ENCODE measurements at places on chromosomes 7 and 10.

DNA sequence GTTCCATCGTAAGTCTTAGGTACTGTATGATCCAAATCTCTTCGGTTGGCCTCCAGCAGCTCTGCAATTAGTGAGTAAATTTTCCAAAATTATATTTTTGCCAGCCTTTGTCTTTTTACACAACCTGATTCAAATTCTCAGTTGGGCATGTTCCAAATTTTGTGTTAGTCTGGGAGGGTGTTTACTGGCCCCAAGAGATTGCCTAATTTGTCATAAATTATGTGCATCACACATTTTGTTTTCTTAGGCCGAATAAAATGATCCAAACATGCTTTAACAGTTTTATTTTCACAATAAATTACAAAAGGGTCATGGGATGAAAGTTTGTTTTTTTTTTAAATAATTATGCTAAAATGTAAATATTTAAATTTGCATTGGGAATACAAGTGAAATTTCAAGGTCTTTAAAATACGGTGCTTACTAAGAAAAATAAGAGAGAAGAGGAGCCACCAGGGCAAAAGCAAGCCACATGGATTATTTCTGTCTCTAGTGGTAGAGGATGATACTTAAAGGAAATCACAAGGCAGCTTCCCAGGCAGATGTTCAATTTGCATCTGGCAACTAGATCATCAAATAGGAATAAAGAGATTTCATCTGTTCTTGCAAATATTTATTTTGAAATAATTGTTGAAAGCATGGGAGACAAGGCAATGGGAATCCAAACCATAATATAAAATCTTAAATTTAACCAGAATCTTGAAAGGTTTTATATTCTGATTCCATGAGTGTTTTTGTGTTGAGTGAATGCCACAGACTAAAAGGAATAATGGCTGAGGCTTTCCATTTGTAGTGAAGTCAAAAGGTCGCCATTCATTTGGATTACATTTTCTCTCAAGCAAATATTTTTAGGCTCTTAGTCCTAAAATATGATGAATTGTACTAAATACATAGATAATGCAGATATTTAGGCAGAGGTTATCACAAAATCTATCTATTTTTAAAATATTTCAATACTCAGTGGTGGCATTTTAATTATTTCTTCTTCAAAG, 111.1 kb downstream of the MDFIC start:
- no peak for DNase-seq

DNA sequence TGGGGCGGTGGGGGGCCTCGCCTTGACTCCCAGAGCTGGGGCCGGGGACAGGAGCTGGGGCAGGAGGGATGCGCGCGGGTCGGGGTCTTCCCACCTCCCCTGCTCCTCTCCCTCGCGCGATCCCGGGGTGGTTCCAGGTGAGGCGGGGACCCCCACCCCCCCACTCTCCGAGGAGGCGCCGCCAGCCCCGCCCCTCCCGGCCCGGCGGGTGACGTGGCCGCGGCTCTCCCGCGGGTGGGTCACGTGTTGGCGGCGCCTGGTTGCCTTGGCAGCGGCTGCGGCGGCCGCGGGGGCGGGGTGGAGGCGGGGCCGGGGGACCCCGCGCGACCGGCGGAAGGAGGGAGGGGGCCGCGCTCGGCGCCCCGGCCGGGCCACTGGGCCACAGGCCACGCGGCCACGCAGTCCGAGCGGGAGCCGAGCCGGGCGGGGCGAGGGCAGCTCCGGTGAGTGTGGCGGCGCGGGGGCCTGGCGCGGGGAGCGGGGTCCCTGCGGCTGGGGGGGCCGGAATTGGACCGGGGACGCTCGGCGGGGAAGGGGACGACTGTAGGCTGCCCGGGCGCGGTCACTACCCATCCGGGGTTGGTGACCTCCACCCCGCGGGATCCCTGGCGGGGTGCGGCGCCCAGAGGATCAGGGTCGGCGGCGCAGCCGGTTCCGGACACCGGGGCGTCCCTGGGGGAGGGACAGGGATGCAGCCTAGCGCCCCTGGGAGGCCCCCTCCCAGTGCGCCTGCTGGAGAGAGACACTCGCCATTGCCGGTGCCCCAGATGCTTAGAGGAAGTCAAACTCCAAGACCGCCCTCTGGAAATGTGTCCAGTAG, at the start of gene ORAI2:
TSS of gene ORAI2 (plus strand) at position 357 of the 820 bp plus-strand sequence. CDS start 5,382 bp downstream, outside the sequence.
- peak; percentile 31 for DNase-seq

- DNase-seq = no peak
Observed at GRCh38 chr10:78727728-78728127, 341.0 kb upstream of the ZMIZ1 start.

DNA sequence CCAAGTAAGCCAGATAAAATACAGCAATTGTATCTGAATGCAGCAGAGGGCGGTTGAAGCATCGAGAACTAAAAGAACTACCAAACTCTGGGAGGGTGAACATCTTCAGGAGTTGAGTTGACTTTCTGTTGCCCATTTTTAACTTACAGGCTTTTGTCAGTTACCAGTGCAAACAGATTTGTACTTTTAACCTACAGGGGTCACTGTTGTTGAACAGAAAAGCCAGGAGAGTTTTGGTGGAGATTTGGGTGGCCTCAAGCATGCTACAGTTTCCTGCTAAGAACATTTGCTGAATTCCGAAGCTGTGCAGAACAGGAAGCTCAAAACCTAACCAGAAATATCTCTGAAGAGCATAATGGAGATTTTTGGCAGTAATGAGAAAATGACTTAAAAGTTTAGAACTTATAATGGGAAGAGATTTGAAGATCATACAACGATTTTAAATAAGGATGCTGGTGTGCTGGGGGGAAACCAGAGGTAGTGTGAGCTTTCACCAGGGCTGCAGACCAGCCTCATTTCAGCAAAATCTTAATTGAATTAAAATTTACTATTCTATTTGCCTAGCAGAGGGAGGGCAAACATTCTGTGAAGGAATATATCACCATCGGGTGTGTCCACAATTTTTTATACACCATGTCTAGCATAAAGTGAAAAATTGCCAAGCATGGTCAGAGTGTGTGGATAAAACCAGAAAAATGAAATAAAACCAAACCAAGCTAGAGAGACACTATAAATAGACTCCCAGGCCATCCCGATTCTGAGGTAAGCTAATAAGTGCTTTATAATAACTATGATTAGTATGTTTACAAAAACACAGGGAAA, 208.6 kb upstream of the CCDC6 start:
- DNase-seq = no peak

DNA sequence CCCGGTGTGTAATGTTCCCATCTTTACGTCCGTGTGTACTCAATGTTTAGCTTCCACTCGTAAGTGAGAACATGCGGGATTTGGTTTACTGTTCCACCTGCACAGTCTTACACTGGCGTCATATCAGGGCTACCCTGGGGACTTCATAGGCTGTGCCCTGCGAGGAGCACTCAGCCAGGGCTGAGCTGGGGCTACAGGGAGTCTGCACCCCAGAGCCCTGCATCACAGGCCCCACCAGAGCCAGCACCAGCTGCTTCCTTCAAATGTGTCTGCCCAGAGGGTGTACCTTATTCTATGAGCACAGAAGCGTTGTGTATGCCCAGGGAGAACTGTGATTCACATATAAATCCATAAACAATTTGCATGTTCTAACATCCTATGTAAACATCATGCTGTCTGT, 277.1 kb downstream of the TCERG1L start:
- DNase-seq = no peak

GRCh38 chr10:63595072-63595471, 73.9 kb downstream of the REEP3 start:
- DNase-seq = no peak

GRCh38 chr7:107661081-107661864, 645 bp downstream of the SLC26A4 start:
- peak; percentile 8 for DNase-seq
